Stimulated activated CD8-positive, alpha-beta memory T cell treated with anti-CD3 and anti-CD28 coated beads, Interleukin-4, amount 100 ng/mL, for 1 hour (primary cell): ENCODE measurements at places on chromosomes 2 and 18.
A peak's percentile ranks its signal among the peaks of the same experiment; 100 is the strongest.

- no peak for DNase-seq
Observed at GRCh38 chr2:62145478-62146100, 50.3 kb upstream of the B3GNT2 start.

- DNase-seq: no peak
Observed at GRCh38 chr2:59183070-59183469, 941.9 kb upstream of the FANCL start.

GRCh38 chr2:23794234-23794633 is 132.7 kb downstream of the ATAD2B start:
- no peak for DNase-seq

- no peak for DNase-seq
Observed at GRCh38 chr2:160209516-160209856, 9.4 kb upstream of the ITGB6 start.

- no peak for DNase-seq
Observed at GRCh38 chr2:152580714-152581113, 136.5 kb downstream of the PRPF40A start.

GRCh38 chr18:69162649-69163048 is 238.0 kb upstream of the DOK6 start:
- DNase-seq: no peak

- DNase-seq: peak; percentile 47
Observed at GRCh38 chr18:13612196-13612997, 114.0 kb downstream of the FAM210A start.

GRCh38 chr2:30325600-30326328 is 94.4 kb downstream of the LBH start:
- no peak for DNase-seq

- DNase-seq: no peak
Observed at GRCh38 chr18:8705961-8706790, 820 bp downstream of the MTCL1 start.

- no peak for DNase-seq
Observed at GRCh38 chr18:6882401-6882800, 152.9 kb downstream of the ARHGAP28 start.

GRCh38 chr18:80009661-80010550 is 21.5 kb upstream of the TXNL4A start:
- no peak for DNase-seq

DNA sequence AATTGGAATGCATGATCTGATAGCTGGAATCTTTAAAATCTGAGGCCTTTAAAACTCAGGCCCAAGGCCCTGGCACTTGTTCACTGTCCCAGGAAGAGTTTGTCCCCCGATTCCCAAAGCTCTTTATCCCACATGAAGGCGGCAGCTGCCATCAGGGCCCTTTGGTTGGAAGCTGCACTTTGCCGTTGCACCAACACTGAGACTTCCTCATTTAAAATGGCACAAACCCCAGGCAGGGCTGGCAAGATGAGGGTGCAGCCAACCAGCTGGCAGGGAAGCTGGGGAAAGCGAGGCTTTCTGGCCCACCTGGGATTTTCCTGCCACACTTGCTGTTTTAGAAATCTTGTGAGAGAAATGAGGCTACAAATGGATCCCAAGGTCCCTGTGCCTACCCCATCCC is 6.3 kb downstream of the FLACC1 start:
- DNase-seq: no peak

DNA sequence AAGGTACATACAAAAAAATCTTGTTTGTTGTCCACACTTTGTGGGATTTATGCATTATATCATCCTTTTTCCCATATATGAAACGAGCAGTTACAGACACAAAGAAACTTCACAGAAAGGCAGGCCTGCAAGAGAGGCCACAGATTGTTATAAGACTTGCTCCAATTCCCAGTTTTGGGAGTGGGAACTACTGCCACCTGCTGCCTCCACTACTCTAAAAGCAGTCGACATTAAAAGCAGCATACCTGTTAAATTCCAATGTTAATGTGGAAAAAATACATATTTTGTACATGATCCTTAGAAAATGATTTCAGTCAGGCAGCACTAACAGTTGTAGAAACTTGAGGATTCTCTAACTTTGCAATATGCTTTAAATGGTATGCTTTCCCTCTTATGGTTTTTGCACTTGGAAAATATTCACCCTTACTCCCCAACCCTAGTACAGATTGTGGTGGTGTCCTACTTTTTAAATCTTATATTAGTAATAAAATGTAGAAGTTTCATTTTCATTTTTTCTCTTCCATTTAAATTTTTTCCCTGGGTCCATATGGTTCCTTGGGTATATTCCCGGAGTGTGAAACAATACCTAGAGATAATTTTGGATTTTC is 37.9 kb downstream of the SLC38A11 start:
- DNase-seq: no peak

DNA sequence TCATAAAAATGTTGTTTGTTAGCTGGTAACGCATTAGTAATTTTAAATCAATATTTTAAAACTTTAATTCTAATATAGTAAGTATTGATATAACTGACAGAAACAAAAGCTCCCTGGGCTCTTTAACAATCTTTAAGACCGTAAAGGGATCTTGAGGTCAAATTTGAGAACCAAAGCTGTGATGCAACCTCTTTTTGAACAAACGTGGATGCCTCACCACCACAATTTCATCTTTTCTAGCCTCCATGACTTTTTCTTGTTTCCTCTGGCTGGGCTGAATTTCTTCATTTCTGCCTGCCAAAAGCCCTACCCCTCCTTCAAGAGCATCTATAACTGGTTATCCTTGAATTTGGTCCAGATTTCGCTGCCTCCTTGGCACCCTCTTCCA is 563 bp upstream of the POLE4 start:
- DNase-seq: no peak

- no peak for DNase-seq
Observed at GRCh38 chr2:134206573-134206972, 47.3 kb upstream of the MGAT5 start.

DNA sequence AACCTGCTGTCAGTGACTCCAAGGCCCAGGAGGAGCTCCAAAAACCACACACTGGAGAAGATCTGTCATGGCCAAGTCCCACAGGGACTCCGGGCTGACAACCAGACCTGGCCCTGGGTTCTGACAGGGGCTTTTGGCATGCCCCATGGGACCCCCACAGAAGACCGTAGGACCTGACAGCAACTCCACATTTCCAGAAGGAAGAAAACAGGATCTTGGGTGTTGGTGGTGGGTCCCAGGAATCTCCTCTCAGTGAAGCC is 275.9 kb upstream of the HS6ST1 start:
- no peak for DNase-seq

- DNase-seq: no peak
Observed at GRCh38 chr18:23664674-23665073, 2.0 kb upstream of the ANKRD29 start.

DNA sequence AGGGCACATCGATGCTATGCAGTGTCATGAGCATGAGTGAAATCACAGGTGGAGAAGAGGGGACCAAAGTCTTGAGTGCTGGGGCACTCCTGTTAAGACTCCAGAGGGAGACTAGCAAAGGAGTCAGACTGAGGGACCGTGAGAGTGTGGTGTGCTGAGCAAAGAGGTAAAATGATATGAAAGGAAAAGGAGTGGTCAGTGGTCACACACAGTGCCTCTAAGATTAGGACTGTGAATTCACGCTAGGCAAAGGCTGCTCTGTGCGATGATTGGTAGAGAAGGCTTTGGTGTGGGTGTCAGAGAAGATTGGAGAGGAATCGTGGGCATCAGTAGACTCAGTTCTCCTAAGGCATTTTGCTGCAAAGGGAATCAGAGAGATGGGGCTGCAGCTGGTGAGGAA is 12.8 kb downstream of the SOCS6 start:
- no peak for DNase-seq

- DNase-seq: no peak
Observed at GRCh38 chr2:161178756-161179155, 18.5 kb downstream of the TANK start.

DNA sequence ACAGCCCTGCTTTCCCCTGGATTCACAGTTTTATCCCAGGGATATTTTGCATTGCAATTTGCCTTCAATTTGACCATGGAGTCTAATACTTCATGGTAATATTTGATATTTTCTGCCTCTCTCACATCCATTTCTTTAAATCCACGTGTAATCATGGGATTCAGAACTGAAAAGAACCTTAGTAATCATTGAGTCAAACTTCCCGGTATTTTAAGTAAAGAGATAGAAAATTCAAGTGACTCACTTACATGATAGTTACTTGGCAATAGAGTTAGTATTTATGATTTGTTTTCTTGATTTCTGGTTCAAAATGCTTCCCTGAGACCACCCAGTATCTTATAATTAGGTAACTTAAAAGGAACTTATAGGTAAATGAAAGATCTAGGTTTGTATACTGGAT is 33.7 kb upstream of the CDC42EP3 start:
- no peak for DNase-seq

DNA sequence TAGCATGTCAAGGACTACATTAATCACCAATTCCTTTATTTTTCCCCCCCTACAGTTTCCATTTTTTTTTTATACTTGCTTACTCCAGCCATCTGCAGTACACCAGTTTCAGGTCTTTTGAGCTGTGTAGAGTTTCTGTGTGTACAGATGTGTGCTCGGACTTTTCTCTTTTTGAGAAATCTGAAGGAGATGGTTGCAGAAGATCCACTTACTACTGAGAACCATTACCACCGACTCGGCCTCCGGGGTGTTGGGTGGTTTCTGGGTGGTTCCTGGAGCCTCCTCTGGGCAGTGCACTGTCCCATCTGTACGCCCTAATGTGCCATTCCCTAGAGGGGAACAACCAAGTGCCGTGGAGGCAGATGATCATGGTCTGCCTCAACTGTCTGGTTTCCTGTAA is 15.4 kb upstream of the LYPD6B start:
- DNase-seq: no peak

- DNase-seq: no peak
Observed at GRCh38 chr18:21265971-21266673, 24.1 kb downstream of the GREB1L start.

DNA sequence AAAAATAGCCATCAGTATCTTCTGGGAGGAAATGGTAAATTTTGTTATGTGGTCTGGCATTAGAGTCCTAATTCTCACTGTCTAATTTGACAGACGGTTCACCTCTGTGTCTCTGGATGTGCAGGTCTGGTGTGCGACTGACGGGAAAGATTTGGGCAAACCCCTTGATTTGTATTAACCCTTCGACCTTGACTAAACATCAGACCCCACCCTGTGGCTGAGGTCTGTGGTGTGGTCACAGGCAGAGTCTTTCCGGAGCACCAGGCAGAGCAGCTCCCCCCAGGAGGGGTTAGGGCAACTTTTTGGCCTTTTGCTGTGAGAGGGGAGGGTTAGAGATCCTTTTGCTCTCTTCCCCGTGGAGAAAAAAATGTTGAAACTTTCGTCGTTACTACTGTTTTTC is 6.4 kb downstream of the TWIST2 start:
- no peak for DNase-seq

GRCh38 chr2:18046558-18047212 is 168.2 kb downstream of the KCNS3 start:
- DNase-seq: no peak

DNA sequence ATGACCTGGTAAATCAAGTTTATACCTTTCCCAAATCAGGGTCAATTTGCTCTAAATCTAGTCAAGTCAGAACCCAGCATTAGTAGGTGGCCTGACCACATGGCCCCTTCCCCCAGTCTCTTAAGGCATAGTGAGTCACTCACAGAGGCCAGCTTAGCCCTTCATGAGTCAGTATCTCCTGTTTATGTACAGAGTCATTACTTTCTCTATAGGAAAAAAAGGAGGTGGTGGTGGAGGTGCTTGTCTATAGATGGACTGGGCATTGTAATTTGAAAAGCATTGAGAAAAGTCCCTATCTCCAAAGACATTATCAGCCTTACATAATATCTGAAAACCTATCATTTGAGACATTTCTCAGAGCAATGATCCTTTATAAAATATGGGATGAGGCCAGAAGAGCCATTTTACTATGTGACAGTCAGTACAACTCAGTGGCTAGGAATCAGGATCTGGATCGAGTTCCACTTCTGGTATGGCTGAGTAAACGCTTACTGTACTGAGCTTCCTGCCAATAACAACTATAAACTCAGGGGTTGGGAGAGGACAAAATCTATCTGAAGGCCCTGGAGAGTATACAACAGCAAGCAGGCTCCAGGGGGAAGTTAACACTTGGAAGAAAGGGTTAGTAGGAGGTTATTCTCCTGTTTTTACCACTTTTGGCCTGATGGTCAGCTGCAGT is 22.5 kb upstream of the SIGLEC15 start:
- no peak for DNase-seq

- DNase-seq: no peak
Observed at GRCh38 chr2:108224022-108224421, 15.7 kb upstream of the SULT1C3 start.

- no peak for DNase-seq
Observed at GRCh38 chr2:61210332-61210981, 48.5 kb downstream of the C2orf74 start.

GRCh38 chr18:48629730-48630324 is 91.0 kb downstream of the CTIF start:
- no peak for DNase-seq

GRCh38 chr2:240579071-240579762 is 7.3 kb upstream of the CAPN10 start:
- no peak for DNase-seq

GRCh38 chr18:14922965-14923565 is 175.1 kb downstream of the ANKRD30B start:
- no peak for DNase-seq

GRCh38 chr18:23506393-23506792 is 3.1 kb downstream of the RMC1 start:
- no peak for DNase-seq

- DNase-seq: no peak
Observed at GRCh38 chr2:209062210-209062609, 361.6 kb upstream of the MAP2 start.

GRCh38 chr2:156663757-156664409 is 227.7 kb downstream of the GPD2 start:
- DNase-seq: no peak

DNA sequence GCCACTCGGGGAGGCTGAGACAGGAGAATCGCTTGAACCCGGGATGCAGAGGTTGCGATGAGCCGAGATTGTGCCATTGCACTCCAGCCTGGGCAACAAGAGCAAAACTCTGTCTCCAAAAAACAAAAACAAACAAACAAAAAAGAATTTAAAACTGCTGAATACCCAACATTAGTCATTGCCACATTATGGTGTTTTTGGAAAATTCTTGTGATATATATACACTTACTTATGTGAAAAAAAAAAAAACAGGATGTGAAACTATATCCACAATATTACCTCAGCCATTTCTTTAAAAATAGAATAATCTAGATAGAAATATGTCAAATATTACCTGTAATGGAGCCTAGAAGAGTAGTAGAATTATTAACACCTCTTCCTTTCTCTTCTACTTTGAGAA is 288.3 kb upstream of the FN1 start:
- DNase-seq: no peak
